ENCODE measurements at places on chromosomes 6 and 20. TPM values are rescaled to one million over a fixed set of nuclear protein-coding genes. Genes with fewer than 3 reads are reported as not detected.

Gene IBTK
- total RNA-seq: 29.5 TPM

Gene NKX2-2
- total RNA-seq: not detected

Gene KHDRBS2
- total RNA-seq: not detected

Gene LAMA2
- total RNA-seq: 0.44 TPM

Gene COL10A1
- total RNA-seq: not detected

Gene TMEM244
- 0.87 TPM for total RNA-seq

Gene MUC22
- total RNA-seq: not detected

Gene SLC13A3
- total RNA-seq: 0.36 TPM

Gene WFDC10B
- total RNA-seq: not detected

Gene TNFRSF21
- total RNA-seq: 0.19 TPM

Gene HIVEP1
- total RNA-seq: 16.6 TPM

Gene PTCRA
- total RNA-seq: not detected

Gene C20orf202
- not detected for total RNA-seq

Gene C4B
- total RNA-seq: 5.8 TPM

Gene SYCP2
- 5.4 TPM for total RNA-seq

Gene RIPOR2
- total RNA-seq: 420 TPM

Gene GRM1
- total RNA-seq: not detected

Gene TMEM200A
- 1.2 TPM for total RNA-seq

Gene PLCB4
- not detected for total RNA-seq

Gene TAB2
- 116 TPM for total RNA-seq

Gene CD93
- 1.2 TPM for total RNA-seq
